Stimulated activated CD8-positive, alpha-beta memory T cell treated with anti-CD3 and anti-CD28 coated beads, Interleukin-4, amount 100 ng/mL, for 1 hour (primary cell): ENCODE measurements at places on chromosomes 11 and 22.

DNA sequence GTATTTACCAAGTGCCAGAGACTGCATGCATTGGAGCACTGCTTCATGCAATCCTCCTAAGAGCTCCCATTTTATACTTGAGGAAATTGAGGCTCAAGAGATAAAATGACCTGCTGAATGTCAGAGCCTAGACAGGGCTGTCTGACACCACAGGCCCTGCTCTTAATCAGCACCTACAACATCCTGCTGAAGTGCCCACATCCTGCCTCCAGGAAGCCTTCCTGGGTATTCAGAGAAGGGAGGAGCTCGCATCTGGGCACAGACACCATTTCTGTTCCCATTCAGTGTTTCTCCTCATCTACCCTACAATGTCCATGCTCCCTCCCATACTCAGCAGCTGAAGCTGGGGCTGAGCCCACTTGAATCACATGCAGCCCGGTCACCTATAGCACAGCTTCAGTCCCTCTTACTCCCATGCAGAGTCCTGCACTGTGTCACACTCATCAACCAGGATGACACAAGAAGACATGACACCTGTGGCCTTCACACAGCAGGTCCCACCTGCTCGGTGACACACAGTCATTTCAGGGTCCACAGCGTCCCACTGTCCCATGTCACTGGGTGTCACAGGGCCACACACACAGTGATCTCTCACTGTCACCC, 53.1 kb downstream of the PDE2A start:
- no peak for DNase-seq

DNA sequence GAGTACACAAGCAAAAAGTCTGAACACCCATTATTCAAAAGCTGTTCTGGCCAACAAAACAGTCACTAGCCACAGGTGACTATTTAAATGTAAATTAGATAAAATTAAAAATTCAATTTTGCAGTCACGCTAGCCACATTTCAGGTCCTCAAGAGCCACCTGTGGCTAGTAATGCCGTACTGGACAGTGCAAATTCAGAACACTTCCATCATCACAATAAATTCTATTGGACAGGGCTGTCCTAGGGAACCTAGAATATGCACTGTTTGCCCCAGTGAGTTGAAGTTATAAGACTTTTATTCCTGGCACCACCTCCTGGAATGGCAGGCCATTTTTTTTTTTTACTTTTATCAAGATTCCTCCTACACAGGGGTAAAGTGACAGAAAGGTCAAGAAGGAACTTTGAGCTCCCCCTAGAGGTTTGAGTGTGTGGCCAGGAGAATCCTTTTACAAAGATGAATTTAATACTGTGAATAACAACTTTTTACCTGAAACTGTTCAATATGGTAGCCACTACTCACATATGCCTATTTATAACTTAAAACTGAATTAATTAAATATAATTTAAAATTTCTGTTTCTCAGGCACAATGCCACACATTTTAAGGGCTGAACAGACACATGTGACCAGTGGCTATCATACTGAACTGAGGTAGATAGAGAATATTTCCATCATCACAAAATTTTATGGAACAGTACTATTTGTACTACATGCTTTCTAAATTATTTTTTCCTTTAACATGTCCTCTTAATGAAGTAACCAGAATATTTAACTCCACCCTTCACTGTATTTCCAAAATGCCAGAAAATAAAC, 6.5 kb downstream of the MSANTD2 start:
- DNase-seq: no peak

- no peak for DNase-seq
These were observed 86.8 kb downstream of the GALNT18 start for GRCh38 chr11:11534981-11535380.

DNA sequence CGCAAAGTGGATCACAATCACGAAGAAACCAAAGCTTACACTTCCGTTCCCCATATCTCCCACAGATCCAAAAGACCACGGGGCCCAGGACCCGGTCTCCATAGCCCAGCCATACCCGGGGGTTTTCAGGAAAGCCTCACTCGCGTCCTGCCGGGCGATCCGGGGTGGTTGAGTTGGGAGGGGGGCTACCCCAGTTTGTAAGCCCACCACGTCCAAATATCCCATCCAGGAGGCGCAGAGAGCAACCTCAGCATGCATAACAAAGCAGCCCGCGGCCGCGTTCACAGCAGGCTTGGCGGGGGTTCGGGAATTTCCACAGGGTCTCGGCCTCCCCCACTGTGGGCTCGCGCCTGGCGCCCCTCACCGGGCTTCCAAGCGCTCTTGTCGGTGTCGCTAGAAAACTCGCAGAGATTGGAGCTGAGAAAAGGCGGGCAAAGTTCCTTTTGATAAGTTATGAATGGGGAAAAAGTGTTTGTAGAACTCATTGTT, 9.5 kb downstream of the SDF2L1 start:
- no peak for DNase-seq
